MG63 (cell line): ENCODE measurements at places on chromosomes 4 and X. TPM values are rescaled to one million over a fixed set of nuclear protein-coding genes. Genes with fewer than 3 reads are reported as not detected.

DNA sequence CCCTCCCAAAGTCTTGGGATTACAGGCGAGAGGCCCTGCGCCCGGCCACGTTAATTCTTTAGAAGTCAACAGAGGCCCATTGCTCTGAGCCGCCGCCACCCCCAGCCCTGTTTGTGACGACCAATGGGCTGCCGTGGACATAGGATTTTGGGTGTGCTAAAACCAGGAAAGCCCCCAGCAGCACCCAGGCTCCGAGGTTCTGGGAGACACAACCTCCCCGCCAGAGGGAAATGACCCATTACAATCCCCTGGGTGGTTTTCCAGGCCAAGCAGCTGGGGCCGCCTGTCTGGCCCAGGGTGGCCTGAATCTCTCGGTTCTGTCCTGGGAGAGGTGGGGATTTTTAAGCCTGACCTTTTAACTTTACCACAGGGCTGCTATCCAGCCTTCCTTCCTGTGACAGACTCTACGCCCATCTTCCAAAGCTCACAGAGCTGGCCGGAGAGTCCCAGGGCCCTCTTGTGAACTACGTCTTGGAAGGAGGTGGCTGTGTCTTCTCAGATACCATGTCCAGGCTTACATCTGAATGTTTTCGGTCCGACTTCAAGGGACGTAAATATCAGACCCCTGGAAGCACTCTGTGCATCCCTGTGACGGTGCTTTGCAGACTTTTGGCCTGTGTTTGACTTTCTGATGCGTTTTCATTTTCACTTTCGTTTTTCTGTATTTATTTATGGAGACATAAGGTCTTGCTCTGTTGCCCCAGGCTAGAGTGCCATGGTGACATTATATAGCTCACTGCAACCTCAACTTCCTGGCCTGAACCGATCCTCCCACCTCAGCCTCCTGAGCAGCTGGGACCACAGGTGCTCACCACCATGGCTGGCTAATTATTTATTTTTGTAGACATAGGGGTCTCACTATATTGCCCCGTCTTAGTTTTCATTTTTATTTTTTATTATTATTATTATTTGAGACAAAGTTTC lies 36.0 kb downstream of the P2RY8 start:
- no peak for DNase-seq

DNA sequence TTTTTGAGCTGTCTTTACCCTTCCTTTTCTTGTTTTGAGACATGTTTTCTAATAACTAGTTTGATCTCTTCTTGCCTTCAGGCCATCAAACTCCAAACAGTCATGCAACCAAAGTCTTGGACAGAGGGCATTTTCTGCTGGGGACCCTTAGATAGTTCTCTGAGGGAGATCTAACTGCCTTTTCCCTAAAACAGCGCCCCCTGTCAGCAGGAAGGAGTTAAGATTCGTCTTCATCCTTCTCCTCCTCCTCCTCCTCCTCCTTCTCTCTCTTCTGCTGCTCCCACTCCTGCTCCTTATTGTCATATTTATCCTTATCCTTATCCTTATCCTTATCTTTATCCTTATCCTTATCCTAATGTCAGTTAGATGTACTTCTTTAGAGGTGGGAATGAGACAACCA lies 417.2 kb downstream of the TRAM1L1 start:
- DNase-seq, result no peak

DNA sequence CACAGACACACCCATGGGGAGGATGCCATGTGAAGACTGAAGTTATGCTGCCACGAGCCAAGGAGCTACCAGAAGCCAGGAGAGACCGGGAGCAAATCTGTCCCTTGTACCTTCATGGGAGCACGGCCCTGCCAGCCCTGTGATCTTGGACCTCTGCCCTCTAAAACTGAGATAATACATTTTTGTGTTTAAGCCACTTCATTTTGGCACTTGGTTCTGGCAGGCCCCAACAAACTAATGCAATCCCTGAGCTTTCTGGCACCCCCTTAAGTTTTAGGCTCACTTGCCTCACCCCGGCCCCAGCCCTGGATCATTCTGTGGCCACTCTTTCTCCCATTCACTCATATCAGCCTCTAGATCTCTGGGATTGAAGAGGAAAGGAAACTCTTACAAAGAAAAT lies 35.4 kb downstream of the SEL1L3 start:
- no peak for DNase-seq

- DNase-seq, result no peak
Measured at GRCh38 chrX:110758781-110759422, 36.7 kb downstream of the CHRDL1 start.

- DNase-seq, result no peak
Measured at GRCh38 chr4:119783189-119783983, 154.8 kb upstream of the PDE5A start.

GRCh38 chr4:68576272-68577125 lies at the start of gene UGT2B17:
UGT2B17 (minus strand) TSS chr4:68576322; CDS start chr4:68568484, 7,838 bp downstream.
- no peak for DNase-seq

DNA sequence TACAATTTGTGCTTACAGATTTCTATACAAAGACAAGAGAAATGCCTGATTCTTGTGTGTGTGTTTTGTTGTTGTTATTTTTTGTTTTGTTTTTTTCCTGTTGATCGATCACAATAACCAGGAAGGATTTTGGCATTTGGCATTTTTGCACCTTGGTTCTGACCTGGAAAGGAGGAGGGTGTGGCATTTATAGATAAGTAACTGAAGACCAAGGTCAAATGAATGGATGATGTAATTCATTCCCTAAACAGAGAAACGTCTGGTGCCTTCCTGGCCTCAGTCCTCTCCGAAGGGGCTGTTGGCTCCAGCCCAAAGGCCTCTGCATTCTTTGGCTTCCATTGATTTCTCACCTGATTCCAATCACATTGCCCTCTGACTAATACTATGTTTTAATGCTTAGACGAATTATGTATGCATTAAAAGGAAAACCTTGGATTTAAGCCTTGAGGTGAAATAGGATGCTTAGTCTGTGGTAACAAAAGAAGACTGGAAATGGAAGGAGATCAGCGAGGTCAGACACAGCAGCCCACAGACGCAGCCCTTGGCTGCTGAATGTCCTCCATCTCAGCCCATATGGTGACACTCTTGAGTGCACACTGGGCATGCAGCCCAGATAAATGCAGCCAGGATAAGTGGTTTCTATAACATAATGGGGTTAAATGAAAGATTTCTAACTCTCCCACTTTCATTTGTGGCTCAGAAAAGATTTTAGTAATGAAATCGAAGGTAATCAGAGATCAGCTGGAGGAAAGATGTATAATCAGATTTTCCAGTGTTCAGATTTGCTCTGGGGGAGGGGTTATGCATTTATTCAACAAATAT lies 60.5 kb upstream of the TRIM2 start:
- peak; percentile 51 for DNase-seq

DNA sequence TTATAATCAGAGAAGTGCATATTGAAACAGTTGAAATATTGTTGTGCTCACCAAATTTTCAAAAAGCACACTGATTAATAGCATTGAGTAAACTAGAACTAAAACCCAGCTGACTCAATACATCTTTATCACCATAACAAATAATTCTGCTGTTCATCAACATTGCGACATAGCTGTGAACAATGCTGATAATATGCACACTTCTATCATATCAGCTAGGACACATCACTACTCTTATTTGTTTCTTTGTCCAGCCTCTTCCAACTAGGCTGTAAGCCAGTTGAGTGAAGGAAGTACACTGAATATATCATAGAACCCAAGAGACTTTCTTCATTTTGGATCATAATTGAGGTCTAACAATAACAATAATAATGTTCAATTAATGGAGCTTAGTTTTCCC lies 349.7 kb downstream of the IQCM start:
- no peak for DNase-seq

DNA sequence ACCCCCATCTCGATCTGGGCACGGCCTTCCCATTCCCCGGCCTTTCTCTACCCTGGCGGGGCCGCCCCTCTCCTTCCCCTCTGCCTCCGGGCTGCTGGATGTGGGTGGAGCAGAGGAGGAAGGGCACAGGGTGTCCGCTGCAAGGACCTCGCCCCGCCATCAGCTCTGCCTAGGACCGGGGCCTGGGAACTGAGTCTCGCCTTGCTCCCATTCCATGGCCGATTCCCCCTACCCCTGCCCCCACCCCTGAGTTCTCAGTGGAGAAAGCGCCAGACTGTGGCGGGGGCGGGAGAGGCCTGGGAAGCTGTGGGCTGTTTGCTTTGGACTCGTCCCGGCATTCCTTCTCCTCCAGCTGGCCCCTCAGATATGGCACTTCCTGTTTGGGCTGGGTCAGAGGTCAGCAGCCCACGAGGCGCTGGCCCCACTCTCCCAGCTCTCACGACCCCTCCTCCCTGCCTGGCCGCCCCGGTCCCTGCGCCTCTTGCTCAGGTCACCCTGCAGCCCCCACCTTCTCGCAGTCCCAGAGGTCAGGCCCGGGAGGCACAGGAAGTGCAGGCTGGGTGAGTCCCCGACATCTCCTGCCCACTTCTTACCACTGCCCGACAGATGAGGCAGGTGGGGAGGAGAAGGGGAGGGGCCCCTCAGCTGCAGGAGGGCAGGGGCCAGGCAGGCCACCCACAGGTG lies 6.4 kb upstream of the BGN start:
- peak; percentile 84 for DNase-seq

DNA sequence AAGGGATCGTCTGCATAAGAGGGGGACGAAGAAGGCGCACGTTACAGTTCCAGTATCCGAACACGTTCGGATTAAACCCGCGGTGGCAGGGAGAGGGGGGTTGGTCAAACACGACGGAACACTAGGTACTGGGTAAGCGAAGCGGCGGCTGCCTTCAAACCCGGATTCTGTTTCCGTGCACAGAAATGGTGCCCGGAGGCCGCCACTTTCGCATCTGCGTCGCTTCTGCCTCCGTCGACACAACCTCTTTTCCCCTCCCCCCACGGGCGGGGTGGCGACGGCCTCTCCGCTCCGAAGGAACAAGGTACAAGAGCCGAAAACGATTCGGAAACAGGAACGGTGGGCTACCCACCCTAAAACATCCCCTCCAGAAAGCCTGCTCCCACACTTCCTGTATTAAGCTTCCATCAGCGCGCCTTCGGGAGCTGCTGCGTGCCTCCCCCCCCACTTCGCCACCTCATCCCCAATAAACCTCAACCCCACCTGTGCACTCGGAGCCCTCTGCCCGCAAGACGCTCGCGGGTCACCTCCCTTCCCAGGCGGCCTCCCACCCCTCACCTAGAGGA lies 667 bp downstream of the G3BP2 start:
- peak; percentile 43 for DNase-seq

DNA sequence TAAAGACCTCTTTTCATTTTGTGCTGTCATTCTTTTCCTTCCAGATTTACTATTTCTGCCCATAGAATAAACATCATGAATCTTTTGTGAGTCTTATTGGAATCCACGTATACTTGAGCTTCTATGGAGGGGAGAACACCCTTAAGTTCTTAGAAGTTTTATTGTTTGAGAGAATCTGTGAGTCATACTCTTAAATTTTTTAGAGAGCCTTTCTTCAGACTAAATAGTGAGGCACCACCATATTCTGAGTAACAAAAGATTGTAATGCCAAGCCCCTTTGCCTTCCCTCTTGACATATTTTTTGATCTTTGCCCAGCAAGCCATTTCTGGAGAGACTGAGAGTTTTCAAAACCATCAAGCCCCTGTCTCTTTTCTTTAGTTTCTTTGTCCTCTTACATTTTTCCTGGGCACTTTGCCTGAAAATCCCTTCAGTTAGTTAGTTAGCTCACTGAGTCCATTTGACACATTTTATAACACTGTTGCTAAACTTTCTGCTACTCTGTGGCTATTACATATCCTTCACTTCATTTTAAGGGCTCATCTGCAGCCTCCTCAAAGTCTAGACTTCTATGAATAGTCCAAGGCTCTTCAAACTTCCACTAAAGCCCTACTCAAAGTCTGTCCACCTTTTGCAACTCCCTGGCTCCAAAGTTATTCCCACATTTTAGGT lies 65.3 kb upstream of the NDUFC1 start:
- DNase-seq, result no peak

DNA sequence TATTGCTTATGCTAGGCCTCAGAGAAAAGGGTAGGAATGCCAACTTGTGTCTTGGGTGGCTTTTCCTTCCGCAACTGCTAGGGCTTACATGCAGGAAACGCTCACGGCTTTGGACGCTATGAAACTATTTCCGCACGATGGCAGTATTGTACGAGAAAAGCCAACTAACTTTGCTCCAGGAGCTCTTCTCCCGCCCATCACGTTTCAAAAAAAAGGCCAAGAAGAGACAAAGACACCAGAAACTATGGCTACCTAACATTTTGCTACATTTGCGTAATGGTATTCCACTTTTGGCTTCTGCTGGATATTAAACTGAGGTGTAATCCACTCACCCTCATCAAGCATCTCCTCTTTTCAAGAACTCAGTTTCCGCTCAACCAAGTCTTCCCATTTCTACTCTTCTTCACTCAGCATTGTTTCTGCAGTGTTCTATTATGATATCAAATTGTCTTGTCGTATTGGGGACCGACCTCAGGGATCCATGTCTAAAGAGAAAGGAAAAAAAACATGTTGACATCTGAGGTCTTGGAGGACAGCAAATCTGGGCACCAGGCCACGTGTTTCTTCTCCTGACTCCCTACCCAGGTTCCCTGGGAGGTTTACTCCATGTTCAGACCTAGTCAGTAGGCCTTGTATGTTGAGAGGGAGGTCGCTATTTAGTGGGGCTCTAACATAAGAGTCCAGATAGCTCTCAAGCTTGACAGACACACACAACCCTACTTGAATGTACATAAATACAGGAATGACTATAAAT lies 239.4 kb upstream of the STK26 start:
- DNase-seq, result no peak

DNA sequence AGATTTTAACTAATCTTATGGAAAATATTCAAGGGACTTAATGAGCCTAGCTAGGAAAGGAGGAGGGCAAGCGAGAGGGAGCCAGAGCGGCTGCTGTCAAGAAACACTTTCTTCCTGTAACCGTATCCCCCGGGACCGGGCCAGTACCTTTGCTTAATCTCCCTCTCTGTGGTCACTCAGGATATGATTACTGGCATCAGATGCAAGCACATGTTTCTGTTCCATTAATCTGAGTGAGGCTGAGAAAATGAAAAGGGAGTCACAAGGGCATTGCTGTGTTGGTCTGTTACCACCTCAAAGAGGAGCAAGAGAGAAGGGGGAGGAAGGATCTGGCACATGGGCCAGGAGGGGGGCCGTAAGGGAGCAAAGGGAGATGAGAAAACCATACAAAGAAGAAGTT lies 356.7 kb upstream of the GATB start:
- DNase-seq, result no peak

GRCh38 chr4:84680956-84681355 lies 98.0 kb downstream of the CDS1 start:
- DNase-seq, result no peak

Gene TEX13B
- total RNA-seq, result not detected in 2 replicates

Gene ZNF732
- total RNA-seq, result not detected in 2 replicates

Gene CFAP47
- total RNA-seq, result not detected in 2 replicates
